Stimulated activated CD4-positive, alpha-beta T cell treated with anti-CD3 and anti-CD28 coated beads, TNF-alpha, amount 100 ng/mL, for 1 hour (primary cell): ENCODE measurements at places on chromosomes 13 and 19.

- no peak for DNase-seq
Measured at GRCh38 chr19:48405850-48406249, 12.4 kb downstream of the GRIN2D start.

DNA sequence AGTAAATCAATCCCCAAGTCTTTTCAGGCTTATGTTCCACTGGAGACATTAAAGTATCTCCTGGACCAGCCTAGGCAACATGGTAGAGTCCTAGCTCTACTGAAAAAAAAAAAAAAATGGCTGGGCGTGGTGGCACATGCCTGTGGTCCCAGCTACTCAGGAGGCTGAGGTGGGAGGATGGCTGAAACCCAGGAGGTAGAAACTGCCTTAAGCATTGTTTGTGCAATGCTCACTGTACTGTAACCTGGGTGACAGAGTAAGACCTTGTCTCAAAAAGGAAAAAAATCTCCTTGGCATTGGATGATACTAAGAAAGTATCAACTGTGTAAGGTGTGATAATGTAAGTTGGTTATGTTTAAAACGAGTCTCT lies 8.8 kb downstream of the KLK8 start:
- DNase-seq, result no peak

DNA sequence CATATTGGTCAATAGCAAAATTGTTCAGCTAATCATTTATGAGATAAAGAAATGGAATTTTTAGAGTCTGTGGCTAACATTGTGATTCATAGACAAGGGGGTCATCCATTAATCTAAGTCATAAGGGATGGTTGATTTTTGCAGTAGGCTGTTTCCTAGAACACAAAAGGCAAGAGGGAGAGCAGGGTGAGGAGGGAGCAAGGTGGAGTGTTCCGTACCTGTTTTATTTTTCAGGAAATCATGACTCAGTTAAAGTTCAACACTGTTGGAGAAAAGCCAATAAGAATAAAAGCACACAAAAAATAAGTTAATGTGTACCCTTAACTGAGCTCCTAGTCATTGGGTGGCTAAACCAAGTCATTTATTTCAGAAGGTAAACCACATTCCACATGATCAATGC lies 512.4 kb upstream of the ATXN8OS start:
- DNase-seq, result no peak

DNA sequence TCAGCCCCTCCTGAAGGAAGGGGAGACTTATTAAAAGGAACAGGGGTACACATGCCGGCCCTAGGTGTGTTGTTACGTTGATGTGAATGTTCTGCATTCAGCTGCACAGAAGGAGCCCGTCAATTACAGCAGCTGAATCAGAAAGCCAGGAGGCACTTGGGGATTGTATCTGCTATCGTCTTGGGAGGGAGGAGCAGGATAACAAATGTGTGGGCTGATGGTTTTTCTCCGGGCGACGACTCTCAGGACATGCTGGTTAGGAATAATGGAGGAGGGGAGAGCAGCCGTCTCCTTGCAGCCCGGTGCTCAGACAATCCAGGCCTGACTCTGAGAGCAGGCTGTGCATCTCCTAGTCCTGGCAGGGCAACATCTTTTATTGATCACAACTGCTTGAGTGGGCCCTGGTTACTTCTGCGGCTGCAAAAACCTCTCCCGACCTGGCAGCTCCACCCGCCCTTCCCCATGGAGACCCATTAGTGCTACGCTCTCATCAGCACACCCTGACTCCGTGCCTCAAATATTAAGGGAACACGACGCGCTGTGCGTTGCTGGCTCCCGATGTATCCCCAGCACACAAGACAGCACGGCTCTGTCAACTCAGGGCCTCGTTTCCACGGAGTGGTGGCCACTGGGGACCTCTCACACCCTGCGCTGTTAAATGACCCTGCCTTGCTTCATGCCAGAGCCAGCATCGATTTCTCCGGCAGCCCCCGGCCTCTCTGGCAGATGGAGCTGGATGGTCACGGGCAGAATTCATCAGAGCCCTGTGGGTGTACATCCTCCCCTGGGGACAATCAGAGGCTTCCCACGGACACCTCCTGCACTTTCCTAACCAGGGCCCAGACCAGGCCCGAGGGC lies 25.3 kb downstream of the PEPD start:
- DNase-seq, result no peak

- no peak for DNase-seq
Measured at GRCh38 chr19:2376784-2377519, 16.9 kb downstream of the TMPRSS9 start.
